Naive thymus-derived CD4-positive, alpha-beta T cell (primary cell): ENCODE measurements at places on chromosomes 3 and 15. TPM values are rescaled to one million over a fixed set of nuclear protein-coding genes. Genes with fewer than 3 reads are reported as not detected.

- H3K36me3 ChIP-seq: no peaks in the 10 kb centered on the region
- H3K4me1 ChIP-seq: no peaks in the 10 kb centered on the region
- no peaks in the 10 kb centered on the region for H3K27me3 ChIP-seq
- DNase-seq: no peak
- H3K27ac ChIP-seq: no peak overlapping the region
Observed at GRCh38 chr3:150825916-150826377, 63.0 kb upstream of the SIAH2 start.

GRCh38 chr3:178097576-178097975, 438.7 kb upstream of the KCNMB2 start:
- no peak for DNase-seq
- H3K27ac ChIP-seq: no peak overlapping the region
- H3K4me3 ChIP-seq: no peak overlapping the region
- no peaks in the 10 kb centered on the region for H3K27me3 ChIP-seq

DNA sequence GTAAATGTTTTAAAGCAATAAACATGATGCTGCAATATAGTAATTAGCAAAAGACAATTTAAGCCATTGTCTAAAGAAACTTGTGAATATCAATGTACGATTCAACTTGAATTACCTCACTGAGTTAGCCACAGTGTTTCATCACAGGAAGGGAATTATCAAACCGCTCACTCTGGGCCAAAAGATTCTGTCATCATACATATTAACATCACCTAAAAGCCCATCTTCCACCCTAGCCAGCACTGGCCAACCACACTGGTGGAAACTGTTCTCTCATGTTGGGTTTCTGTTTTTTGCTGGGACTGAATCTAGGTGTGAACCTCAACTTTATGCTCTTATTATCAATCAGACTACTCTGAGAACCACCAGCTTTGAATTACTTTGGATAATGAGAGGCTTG, 497.7 kb upstream of the THBS1 start:
- H3K27ac ChIP-seq: no peak overlapping the region
- no peaks in the 10 kb centered on the region for H3K36me3 ChIP-seq
- no peaks in the 10 kb centered on the region for H3K27me3 ChIP-seq
- no peak overlapping the region for H3K4me3 ChIP-seq
- no peak for DNase-seq
- H3K4me1 ChIP-seq: no peaks in the 10 kb centered on the region

GOLGA8S gene
- total RNA-seq: 0.57 TPM

GRCh38 chr3:125186261-125186787, 26.2 kb downstream of the SLC12A8 start:
- no peaks in the 10 kb centered on the region for H3K36me3 ChIP-seq
- H3K4me3 ChIP-seq: no peak overlapping the region
- DNase-seq: no peak
- no peaks in the 10 kb centered on the region for H3K4me1 ChIP-seq
- H3K27ac ChIP-seq: no peak overlapping the region

GRCh38 chr3:8733332-8734094, at the start of gene CAV3:
CAV3 (plus strand) TSS chr3:8733802; CDS start chr3:8733877, 75 bp downstream.
- H3K4me1 ChIP-seq: no peaks in the 10 kb centered on the region
- H3K27ac ChIP-seq: no peak within 1 kb of the TSS
- no peak within 1 kb of the TSS for H3K4me3 ChIP-seq
- DNase-seq: no peak

GRCh38 chr3:128376516-128376915, 90.2 kb downstream of the DNAJB8 start:
- no peak overlapping the region for H3K27ac ChIP-seq
- no peaks in the 10 kb centered on the region for H3K27me3 ChIP-seq
- no peaks in the 10 kb centered on the region for H3K4me1 ChIP-seq
- no peak overlapping the region for H3K4me3 ChIP-seq
- H3K36me3 ChIP-seq: no peaks in the 10 kb centered on the region
- DNase-seq: no peak

IL17RC gene
- 1.7 TPM for total RNA-seq

GALNT15 gene
- total RNA-seq: not detected

GRCh38 chr3:193737191-193737751, 144.3 kb downstream of the OPA1 start:
- H3K4me3 ChIP-seq: no peak overlapping the region
- no peak for DNase-seq
- no peak overlapping the region for H3K27ac ChIP-seq

GOLGA6B gene
- total RNA-seq: 0.70 TPM

GRCh38 chr3:158658889-158659288, 13.6 kb downstream of the LXN start:
- H3K27ac ChIP-seq: no peak overlapping the region
- H3K4me1 ChIP-seq: no peaks in the 10 kb centered on the region
- H3K36me3 ChIP-seq: peaks cover 18% of the 10 kb centered on the region
- H3K27me3 ChIP-seq: no peaks in the 10 kb centered on the region
- H3K4me3 ChIP-seq: no peak overlapping the region
